ENCODE measurements at places on chromosomes 4 and X. TPM values are rescaled to one million over a fixed set of nuclear protein-coding genes. Genes with fewer than 3 reads are reported as not detected.

NHS gene
- 3.7 TPM for total RNA-seq

CYTL1 gene
- total RNA-seq = not detected

TRIM60 gene
- total RNA-seq = not detected

AFAP1 gene
- 16.4 TPM for total RNA-seq

CC2D2A gene
- 19.1 TPM for total RNA-seq

ASMTL gene
- total RNA-seq = 33.6 TPM

KLF8 gene
- total RNA-seq = 4.4 TPM

ZFP42 gene
- total RNA-seq = 6.1 TPM

MTTP gene
- not detected for total RNA-seq

ARL9 gene
- 0.08 TPM for total RNA-seq

TMEM271 gene
- total RNA-seq = not detected

AMMECR1 gene
- 12.2 TPM for total RNA-seq

DRD5 gene
- total RNA-seq = not detected

STEEP1 gene
- 22.4 TPM for total RNA-seq

NPFFR2 gene
- not detected for total RNA-seq

CENPVL2 gene
- total RNA-seq = not detected

C4orf54 gene
- total RNA-seq = not detected

RAB9B gene
- 0.23 TPM for total RNA-seq

FOXR2 gene
- not detected for total RNA-seq

MAGEA11 gene
- total RNA-seq = not detected

PAGE2B gene
- total RNA-seq = not detected

OPN1MW3 gene
- total RNA-seq = not detected

GPR50 gene
- total RNA-seq = not detected

PIR gene
- total RNA-seq = 22.6 TPM

SRPK3 gene
- total RNA-seq = not detected

PDGFRA gene
- total RNA-seq = 0.95 TPM

MAPK10 gene
- total RNA-seq = 5.6 TPM

SOD3 gene
- not detected for total RNA-seq

PHOX2B gene
- total RNA-seq = not detected

MAGEC3 gene
- total RNA-seq = not detected

FGFR3 gene
- total RNA-seq = 41.6 TPM

FAAH2 gene
- 1.7 TPM for total RNA-seq

MAGEB2 gene
- not detected for total RNA-seq

BEND2 gene
- not detected for total RNA-seq

RIPPLY1 gene
- not detected for total RNA-seq

ARMCX2 gene
- total RNA-seq = 45.7 TPM

SPANXD gene
- total RNA-seq = not detected

RBMXL3 gene
- not detected for total RNA-seq

TLL1 gene
- 9.5 TPM for total RNA-seq

SLC49A3 gene
- not detected for total RNA-seq

RRAGB gene
- total RNA-seq = 6.0 TPM

ZDHHC15 gene
- total RNA-seq = not detected

NALF2 gene
- 0.08 TPM for total RNA-seq
